ENCODE measurements at places on chromosomes 12 and 14.

- DNase-seq, result no peak
Observed at GRCh38 chr14:32595497-32595896, 266.4 kb downstream of the AKAP6 start.

DNA sequence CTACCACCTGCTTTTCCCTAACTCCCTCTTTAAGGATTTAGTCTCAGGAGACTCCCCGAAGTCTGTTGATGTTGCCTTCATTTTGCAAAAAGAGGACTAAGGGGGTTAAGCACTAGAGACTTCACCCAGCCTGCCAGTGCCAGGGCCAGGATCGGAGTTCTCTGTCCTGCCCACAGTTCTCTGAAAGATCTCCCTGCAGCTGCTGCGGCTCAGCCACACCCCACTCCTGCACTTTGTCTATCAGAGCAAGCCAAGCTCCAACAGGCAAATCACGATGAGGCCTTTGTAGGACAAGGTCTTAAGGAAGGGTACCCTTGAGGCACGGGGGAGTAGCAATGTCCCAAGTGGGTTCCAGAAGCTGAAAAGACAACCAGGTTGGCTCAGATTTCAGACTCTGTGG lies 148.8 kb upstream of the EGLN3 start:
- no peak for DNase-seq

- DNase-seq, result no peak
Observed at GRCh38 chr12:82671673-82672195, 15.0 kb upstream of the TMTC2 start.

GRCh38 chr14:50230701-50231474 lies 490 bp downstream of the SOS2 start:
- DNase-seq, result peak; percentile 61

GRCh38 chr14:59389936-59390335 lies 75.2 kb downstream of the GPR135 start:
- no peak for DNase-seq

- no peak for DNase-seq
Observed at GRCh38 chr14:71702786-71703185, 229.4 kb upstream of the RGS6 start.

GRCh38 chr14:25431211-25432076 lies 381.5 kb upstream of the STXBP6 start:
- DNase-seq, result peak; percentile 32

- no peak for DNase-seq
Observed at GRCh38 chr12:40646911-40647310, 45.3 kb upstream of the CNTN1 start.

GRCh38 chr14:91947475-91948184 lies at the start of gene FBLN5:
Gene FBLN5 (minus strand): TSS chr14:91947694. CDS start chr14:91947229, 465 bp downstream.
- DNase-seq, result no peak

- peak; percentile 57 for DNase-seq
Observed at GRCh38 chr12:46342562-46343033, 30.0 kb downstream of the SLC38A2 start.

GRCh38 chr12:104846056-104846767 lies 111.9 kb downstream of the SLC41A2 start:
- DNase-seq, result no peak

GRCh38 chr12:81089412-81089811 lies 11.5 kb downstream of the ACSS3 start:
- DNase-seq, result no peak

DNA sequence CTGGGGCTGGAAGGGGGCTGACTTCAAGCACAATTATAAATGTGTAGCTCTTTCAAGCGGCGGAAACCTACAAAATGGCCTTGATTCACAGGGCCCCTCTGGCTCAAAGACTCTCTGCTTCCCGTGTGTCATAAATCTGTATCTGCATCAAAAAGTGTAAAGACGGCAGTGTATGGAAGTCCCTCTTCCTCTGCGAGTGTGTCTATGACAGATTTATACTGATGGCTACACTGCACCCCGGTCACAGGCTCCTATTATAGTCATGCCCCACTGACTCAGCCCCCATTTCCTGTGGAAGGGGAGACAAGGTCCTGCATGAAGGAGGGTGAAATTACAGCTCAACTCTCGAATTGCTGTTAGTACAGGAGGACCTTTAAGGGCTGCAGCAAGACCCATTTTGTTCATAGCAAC lies 68.6 kb downstream of the HMGA2 start:
- DNase-seq, result no peak

- peak; percentile 64 for DNase-seq
Observed at GRCh38 chr12:110501399-110501751, 536 bp downstream of the VPS29 start.

GRCh38 chr14:21652209-21652808 lies 1.3 kb upstream of the OR4E2 start:
- DNase-seq, result no peak

GRCh38 chr14:66944872-66945271 lies 244.4 kb upstream of the GARIN2 start:
- DNase-seq, result peak; percentile 1

GRCh38 chr12:112677050-112677765 lies 114.3 kb upstream of the RPH3A start:
- DNase-seq, result no peak

- DNase-seq, result no peak
Observed at GRCh38 chr12:82651489-82651888, 35.2 kb upstream of the TMTC2 start.

GRCh38 chr12:3364661-3365462 lies 126.1 kb upstream of the PRMT8 start:
- DNase-seq, result no peak

- DNase-seq, result no peak
Observed at GRCh38 chr14:29242755-29243754, 476.5 kb downstream of the FOXG1 start.

GRCh38 chr12:78457938-78458337 lies 406.6 kb upstream of the SYT1 start:
- DNase-seq, result no peak

GRCh38 chr14:70886421-70887206 lies 20.6 kb upstream of the PCNX1 start:
- DNase-seq, result no peak

DNA sequence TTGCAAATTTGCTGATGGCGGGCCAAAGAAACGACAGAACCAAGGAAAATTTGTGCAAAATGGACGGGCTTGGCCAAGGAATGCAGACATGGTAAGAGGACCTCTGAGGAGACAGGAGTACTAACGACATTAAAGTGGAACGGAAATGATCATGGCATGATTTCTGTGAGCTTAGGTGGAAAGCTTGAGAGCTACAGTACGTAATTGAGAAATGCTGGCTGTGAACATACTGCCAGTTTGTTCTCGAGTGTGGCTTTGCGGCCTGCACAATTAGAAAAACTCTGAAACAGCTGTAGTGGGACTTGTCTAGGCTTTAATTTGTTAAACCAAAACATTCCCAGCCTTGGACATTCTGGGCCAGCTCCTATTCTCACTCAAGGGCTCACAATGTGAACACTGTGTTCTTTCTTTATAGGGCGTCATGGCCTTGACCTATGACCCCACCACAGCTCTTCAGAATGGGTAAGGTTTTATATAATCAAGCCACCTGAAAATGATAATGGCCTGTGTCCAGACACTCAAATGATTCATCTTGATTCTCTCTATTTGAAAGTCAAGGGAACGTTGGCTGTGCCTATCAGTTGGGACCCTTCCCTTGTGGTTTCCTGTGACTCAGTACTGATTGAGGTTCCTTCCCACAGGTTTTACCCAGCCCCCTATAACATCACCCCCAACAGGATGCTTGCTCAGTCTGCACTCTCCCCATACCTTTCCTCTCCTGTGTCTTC lies 48.5 kb downstream of the BAZ2A start:
- no peak for DNase-seq

DNA sequence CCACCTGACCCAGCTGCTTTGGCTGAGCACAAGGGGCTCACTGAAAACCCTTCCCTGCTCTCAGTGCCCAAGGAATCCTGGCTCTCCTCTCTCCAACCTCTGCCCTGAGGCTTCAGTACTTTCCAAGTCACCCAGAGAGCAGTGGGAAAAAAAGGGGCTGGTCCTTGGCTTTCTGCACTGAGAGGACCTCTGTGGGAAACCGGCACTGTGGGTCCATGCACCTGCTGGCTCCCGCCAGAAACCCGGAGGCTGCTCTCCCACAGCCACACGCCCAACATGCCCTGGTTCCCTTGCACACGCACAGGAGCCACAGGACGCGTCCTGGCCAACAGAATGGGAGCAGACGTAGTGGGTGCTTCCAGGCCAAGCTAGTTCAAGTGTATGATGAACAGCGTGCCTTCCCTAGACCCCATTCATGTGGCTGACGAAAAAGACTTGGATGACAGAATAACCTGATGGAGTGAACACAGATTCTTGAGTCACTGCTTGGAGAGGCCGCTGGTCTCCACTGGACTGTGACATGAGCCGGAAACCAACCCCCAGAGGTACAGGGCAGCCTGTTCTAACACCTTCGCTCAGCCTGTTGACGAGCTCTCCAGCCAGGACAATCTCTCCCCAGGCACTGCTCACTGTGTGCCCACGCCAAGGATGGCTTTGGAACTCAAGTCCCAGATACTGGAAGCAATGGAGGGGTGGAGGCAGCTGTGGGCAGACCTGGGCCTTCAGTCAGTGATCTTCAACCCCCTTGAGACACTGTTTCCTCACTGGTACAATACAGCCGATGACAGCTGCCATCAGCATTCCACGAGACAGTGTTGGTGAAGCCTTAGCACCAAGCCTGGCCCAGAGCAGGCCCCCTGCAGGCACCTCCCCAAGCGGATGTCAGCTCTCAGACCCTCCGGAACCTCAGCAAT lies 87.7 kb downstream of the ITPK1 start:
- DNase-seq, result no peak

DNA sequence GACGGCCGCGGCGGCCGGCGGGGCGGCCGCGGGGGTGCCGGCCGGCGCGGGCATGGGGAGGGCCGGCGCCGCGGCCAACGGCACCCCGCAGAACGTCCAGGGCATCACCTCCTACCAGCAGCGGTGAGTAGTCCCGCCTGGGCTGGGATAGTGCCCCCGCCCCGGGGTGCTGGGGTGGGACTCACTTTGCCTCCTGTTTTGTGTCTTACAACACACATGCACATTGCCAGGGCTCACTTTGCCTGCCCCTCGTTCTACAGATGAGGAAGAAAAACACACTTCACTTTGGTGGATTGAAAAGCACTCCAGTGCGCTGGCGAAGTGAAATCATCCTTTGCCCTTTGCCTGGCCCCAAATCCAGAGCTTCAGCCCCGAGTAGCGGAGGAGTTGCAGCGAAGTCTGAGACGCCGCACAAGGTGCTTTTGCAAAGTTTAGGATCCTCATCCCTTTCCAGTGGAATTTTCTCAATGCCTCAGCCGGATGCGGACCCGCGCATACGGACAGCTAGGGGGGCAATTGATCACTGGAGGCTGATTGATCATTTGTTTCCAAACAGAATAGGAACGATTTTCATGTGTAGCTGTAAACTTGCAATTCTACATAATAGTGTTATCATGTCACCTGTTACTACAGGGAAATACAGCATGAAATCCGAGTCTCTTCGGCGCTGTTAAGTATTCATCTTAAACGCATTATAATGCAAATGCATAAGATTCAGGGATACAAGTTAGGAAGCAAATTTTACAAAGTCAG lies 3.6 kb upstream of the NPAS3 start:
- no peak for DNase-seq

- DNase-seq, result no peak
Observed at GRCh38 chr12:1384910-1385309, 209.5 kb downstream of the FBXL14 start.

- DNase-seq, result no peak
Observed at GRCh38 chr14:72715215-72715849, 178.6 kb downstream of the DPF3 start.

- DNase-seq, result no peak
Observed at GRCh38 chr14:105418269-105419194, 1.1 kb upstream of the MTA1 start.

DNA sequence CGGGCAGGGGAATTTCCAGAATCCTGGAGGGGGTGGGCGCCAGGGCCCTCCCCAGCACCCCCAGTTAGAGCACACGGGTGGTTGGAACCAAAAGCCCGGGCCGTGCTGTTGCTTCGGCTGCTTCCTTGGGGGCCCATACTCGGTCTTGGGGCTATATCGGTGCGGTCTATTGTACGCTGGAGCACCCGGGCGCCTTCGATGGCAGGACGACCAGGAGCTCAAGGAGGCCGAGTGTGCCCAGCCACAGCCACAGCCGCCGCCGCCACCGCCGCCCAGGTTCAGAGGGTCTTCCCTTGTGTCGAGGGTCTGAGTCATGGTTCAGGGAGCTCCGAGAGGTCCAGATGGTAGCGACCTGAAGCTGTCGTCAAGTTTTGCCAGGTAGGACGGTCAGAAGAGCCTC lies 548 bp downstream of the CCER1 start:
- DNase-seq, result no peak

GRCh38 chr12:46744283-46744682 lies 81.5 kb downstream of the SLC38A4 start:
- no peak for DNase-seq

- no peak for DNase-seq
Observed at GRCh38 chr14:34104489-34105397, 153.9 kb upstream of the EGLN3 start.

DNA sequence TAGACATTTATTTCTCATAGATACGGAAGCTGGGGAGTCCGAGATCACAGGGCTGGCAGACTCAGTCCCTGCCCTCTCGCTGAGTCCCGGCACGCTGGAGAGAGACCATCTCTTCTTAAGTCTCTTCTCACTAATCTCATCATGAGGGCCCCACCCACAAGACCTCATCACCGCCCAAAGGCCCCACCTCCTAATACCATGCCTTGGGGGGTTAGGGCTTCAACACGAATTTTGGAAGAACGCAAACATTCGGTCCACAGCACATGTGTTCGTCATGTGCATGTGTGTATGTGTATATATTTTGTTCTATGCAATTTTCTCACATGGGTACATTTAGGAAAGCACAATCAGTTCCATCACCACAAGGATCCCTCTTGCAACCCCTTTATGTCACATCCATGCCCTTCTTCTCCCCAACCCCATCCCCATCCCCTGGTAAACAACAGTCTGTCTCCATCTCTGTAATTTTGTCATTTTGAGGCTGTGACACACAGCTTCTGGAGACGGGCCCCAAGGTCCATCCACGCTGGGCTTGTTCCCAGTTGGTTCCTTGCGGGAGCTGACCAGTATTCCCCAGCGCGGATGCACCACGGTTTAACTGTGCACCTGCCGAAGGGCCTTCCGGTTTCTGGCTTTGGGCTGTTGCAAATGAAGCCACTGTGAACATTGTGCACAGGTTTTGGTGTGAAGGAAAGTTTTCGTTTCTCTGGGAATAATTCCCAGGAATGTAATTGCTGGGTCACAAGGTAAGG lies 317.5 kb upstream of the DIO3 start:
- DNase-seq, result no peak

DNA sequence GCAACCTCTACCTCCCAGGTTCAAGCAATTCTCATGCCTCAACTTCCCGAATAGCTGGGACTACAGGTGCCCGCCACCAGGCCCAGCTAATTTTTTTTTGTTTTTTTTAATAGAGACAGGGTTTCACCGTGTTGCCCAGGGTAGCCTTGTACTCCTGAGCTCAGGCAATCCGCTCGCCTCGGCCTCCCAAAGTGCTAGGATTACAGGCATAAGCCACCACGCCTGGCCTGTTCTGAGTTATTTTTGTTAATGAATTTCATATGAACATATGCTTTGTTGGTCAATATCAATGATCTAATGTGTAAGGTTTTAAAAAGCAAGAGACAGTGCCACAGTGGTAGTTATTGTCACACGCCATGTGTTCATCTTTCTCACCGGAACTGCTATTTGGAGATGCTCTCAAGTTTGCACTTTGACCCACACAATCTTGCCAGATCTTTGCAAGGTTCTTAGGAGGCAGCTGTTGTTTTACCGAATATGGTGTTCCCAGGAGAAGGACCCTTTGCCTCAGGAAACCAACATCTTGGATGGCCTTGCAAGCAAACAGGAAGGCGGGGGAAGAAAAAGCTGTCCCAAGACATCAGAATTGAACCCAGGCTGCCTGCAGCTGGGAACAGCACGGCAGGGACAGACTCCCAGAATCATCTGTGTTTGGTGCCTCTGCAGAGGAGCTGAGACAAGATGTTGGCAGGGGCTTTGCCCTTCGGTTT lies 30.0 kb downstream of the GALNT16 start:
- no peak for DNase-seq

All from NAMALWA (cell line).